Inflammatory macrophage treated with lipopolysaccharide for 1 hour (primary cell): ENCODE measurements at places on chromosomes 13 and 19.

DNA sequence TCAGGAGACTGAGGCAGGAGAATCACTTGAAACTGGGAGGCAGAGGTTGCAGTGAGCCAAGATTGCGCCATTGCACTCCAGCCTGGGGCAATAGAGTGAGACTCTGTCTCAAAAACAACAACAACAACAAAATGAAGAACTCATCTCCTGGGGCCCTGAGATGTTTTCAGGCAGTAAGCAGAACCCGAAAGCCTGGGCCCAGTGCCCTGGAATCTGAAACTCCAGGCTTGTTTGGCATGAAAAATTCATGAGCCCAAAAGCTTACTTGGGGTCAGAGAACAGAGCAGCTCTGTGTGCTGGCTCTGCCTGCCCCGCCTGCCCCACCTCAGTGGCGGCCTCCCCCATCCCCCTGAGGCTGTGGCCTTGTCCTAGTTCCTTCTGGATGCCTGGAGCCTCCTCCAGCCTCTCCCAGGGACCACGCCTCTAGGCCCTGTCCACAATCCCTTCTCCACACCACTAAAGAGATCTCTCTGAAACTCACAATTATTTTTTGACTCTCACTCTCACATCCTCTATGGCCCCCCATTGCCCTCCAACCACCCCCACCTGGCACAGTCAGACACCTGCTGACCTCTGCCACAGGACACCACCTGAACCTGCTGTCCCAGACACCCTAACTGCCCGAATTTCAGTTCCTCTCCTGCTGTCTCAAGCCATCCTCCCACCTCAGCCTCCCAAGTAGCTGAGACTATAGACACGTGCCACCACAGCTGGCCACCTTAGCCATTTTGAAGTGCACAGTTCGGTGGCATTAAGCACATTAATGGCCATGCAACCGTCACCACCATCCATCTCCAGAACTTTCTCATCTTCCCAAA is 6.9 kb upstream of the AP1M2 start:
- peak; percentile 44 for DNase-seq

GRCh38 chr19:31913103-31913661 is 432.2 kb upstream of the ZNF507 start:
- no peak for DNase-seq

DNA sequence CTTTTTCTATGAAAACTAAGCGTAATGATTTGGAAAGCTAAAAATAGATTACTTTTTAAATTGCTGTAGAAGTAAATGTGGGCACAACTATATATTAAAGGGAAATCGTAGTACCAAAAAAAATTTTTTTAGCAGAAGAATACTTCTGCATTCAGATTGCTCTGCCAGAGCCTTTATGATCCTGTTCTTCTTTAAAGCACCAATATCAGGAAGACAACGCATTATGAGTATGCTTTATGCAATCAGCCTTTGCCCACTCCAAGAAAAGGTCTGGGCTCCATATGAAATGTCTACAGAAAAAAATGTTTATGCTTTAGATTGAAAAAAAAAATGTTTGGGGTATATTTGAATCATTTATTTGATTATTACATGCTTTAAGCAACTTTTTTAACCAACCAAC is 137.4 kb downstream of the DIAPH3 start:
- peak; percentile 31 for DNase-seq

- DNase-seq = no peak
Measured at GRCh38 chr13:102402290-102402689, 442 bp upstream of the FGF14 start.

GRCh38 chr19:16496613-16496983 is 404 bp downstream of the C19orf44 start:
- DNase-seq = no peak

DNA sequence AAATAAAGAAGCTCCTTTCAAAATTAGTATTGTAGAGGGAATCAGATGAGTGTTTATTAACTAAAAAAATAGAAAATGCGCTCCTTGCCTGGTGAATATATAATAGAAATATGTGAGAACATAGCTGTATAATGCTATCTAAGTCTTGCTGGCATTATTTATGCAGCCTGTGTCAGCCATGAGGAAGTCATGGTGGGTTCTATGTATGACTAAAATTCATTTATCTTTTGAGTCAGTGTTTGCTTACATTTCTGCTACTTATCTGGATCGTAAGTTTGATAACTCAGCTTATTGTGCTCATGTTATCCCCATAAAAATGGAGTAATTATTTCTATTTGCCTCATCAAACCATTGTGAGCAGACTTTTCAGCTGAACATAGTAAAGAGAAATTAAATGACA is 449.3 kb downstream of the OXGR1 start:
- no peak for DNase-seq

DNA sequence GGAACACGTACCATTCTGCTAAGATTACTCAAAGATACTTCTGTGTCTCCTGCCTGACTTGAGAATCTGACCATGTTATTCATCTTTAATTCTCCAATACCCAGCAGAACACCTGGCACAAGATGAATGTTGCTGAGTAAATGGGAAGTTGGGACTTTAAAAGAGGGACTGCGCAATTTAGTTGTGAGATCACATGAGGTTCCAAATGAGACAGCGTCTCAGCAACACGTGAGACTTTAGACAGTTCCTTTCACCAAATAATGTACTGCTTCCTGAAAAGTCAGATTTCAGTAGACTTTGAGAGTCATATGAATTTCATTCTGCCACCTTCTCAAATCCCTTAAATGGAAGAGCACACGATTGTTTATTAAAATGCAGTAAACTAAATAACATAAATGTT is 36.7 kb downstream of the DOCK9 start:
- peak; percentile 48 for DNase-seq

DNA sequence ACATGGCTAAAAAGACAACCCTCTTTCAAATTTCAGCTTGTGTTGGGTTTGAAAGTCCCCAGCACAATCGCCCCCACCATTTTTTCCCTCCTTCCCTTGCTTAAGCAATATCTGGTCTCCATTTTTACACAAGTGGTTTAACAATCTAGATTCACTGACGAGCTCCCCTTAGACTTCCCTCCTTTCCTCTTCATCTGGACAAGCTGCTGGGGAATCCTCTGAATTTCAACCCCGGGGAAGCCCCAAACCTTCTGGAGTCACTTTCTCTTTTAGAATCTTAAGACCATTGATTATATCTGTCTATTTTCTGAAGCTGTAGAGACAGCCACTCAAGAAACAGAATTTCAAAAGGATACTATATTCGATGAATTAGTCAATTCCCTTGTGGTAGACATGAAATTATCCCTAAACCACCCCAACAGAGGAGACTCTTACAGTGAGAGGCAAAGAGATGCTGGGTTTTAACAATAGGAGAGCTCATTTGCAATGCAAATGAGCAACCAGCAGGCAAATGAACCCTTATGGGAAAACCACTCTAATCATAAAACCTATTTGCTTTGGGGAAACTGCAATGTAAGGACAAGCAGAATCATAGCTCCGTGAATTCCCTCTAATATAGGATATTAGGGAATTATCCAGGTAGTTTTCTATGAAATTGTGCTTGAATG is 78.9 kb downstream of the TEX26 start:
- peak; percentile 37 for DNase-seq

- no peak for DNase-seq
Measured at GRCh38 chr13:109249780-109250528, 536.4 kb downstream of the IRS2 start.

DNA sequence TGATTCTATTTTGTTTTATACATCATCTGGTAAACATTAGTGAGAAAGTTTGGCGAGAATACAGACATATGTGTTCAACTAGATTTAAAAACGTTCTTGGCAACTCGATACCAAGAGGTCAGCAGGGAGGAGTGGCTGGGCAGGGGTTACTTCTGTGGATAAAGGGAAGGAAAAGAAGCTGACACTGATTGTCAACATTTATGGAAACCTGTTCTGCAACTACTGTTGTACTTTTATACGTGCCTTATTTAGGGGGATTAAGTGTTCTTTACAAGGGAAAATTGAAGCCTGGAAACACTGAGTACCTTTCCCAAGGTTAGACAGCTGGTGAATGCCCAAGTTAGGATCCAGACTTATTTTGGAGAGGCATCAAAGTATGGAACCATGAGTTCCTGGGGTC is 65.0 kb downstream of the MTUS2 start:
- no peak for DNase-seq

DNA sequence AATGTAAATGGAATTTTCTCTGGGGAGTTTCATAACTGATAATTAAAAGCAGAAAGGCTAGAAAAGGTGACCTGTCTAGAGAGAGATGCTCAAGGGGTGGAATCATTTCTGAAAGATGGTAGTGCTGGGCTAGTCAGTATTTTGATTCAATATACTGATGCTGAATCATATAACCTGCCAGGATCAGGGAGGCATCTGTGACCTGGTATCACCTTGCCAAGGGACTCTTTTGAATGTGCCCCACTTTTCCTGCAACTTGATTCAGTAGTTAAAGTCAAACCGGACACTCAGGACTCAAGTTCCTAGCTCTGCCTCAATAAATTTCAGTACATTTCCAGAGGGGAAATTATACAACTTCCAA is 15.8 kb downstream of the LCP1 start:
- no peak for DNase-seq

GRCh38 chr13:93435651-93436050 is 209.0 kb downstream of the GPC6 start:
- DNase-seq = no peak

DNA sequence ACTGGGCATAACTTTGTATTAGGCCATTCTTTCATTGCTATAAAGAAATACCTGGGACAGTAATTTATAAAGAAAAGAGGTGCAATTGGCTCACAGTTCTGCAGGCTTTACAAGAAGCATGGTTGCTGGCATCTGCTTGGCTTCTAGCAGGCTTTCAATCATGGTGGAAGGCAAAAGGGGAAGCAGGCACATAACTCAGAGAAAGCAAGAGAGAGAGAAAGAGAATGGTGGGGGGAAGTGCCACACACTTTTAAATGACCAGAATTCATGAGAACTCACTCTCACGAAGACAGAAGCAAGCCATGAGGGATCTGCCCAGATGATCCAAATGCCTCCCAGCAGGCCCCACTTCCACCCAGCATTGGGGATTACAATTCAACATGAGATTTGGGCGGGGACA is 179.7 kb downstream of the SPRY2 start:
- no peak for DNase-seq

GRCh38 chr13:90455067-90455466 is 892.4 kb upstream of the MIR17HG start:
- no peak for DNase-seq

GRCh38 chr19:45505151-45505995 is 1.9 kb upstream of the VASP start:
- DNase-seq = no peak

GRCh38 chr13:27347211-27347772 is 76.7 kb downstream of the RASL11A start:
- DNase-seq = no peak

- DNase-seq = no peak
Measured at GRCh38 chr13:28045861-28046260, 54.5 kb downstream of the FLT3 start.

DNA sequence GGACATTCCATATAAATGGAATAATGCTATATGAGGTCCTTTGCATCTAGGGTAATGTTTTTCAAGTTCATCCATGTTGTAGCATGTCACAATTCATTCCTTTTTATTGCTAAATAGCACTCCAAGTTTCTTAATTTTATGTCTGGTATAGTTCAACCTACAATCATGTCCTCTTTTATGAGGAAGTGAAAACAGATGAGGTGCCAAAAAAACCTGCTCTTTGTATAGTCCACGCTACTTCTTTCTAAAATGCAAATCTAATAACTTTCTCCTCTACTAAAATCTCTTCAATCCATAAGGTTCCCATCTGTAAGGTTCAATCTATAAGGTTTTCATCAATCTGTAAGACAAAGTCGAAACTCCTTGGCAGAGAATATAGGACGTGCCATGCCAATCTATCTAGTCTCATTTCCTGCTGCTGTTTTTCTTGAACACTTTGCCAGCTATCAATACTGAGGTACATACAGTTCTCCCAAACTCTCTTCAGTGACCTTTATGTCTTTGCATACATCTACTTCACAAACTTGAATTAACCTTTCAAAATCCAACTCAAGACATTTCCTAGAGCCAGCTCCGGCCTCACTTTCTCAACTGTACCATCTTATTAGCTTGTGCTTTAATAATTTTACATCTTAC is 33.7 kb downstream of the INTS6 start:
- DNase-seq = peak; percentile 71

DNA sequence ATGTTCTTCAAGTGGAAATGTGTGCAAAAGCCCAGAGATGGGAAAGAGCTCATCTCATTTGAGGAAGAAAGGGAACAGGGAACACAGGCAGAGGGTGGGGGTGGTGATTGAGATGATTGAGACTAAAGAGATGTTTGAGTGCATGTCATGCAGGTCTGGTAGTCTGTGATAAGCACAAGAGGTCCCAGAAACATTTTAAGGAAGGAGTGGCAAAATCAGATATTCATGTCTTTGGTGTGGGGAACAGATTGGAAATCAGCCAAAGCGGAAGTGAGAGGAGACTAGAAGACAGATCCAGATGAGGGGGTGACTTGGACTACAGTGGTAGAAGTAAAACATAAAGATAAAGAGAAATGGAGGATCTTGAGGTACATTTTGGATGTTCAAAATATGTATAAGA is 39.4 kb upstream of the DACH1 start:
- DNase-seq = no peak
